ENCODE measurements at places on chromosomes 13 and 19.
A peak's percentile ranks its signal among the peaks of the same experiment; 100 is the strongest.

DNA sequence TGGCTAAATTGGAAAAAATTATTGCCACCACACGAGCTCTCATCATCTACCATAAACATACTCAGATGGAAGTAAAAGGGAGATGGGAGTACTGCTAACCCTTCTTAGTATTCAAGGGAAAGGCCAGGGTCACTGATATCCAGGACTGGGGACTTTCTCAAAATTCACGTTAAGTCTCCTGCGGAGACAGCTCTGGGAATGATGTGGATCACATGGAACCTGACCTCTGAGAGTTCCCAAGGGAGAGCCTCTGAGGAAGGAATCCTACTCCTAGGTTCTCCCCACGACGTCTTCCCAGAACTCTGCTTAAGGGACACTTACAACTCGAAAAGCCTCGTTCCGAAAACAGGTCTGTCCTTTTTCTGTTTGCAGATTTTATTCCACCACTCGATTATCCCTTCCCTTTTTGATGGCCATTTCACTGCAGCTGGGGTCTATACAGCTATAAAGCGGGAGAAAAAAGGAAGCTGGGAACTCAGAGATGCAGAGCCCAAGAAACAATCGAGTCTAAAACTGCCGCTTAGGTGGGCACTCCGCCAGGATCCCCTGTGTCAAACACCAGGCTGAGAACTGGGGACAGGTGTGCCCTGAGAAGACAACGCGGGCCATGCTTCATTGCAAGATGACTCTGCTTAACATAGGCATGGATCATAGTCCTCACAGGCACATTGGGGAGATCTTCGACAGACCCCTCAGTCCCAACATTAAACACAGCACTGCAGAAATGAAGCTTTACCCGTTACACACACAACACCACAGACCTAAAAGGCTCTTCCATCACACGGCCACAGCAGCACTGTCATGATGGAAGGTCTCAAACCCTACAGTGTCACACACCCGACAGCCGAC is 823 bp upstream of the ZNF567 start:
- DNase-seq, result peak; percentile 7

DNA sequence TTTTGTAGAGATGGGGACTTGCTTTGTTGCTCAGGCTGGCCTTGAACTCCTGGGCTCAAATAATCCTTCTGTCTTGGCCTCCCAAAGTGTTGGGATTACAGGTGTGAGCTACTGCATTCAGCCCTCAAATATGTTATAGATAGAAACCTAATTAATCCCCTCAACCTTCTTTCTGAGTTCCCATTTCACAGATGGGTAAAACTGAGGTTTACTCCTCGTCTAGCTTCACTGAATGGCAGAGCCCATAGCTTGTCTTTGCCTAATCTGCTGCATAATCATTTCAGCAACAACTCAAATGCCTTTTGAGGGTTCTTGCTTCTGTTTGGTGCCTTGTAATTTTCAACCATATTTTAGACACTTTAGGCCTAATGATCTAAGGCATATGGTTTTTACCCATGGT is 36.0 kb upstream of the ADGRE1 start:
- no peak for DNase-seq

DNA sequence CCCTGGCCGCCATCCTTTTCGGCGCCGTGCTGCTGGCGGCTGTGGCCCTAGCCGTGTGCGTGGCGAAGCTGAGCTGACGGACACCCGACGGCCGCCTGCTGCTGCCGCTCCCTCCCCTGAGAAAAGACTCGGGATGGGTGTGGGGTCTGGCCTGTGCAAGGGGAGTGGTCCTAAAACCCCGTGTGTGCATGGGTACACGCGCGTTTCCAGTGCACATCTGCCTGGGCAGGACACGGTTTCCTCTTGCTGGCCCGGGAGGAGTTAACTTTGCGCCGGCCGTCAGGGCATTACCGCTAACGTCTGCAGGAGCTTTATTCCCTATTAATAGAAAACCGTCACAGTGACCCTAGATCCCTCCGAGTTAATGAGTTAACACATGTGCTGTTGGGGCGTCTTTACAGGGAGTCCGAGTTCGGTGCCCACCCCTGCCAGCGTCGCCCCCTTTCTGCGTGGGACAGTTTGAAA is 1.3 kb downstream of the RGS9BP start:
- DNase-seq, result no peak

DNA sequence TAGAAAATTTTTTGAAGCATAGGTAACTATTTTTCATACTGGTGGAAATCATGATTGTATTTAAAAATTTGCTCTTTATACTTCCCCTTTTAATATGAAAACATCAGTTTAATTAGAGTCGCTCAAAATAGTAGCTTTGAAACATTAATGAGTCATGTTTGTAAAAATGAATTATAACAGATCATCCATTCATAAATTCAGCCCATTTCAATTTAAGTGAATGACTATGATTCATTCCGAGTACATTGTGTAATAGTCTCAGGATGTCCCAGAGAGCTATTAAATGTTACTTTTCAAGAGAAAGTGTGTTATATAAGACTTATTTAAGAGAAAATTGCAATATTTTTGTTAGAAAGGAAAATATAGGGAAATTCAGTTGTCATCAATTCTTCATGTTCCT is 111.0 kb downstream of the FNDC3A start:
- no peak for DNase-seq

- peak; percentile 43 for DNase-seq
These were observed 33.2 kb upstream of the MEDAG start for GRCh38 chr13:30872685-30873461.

DNA sequence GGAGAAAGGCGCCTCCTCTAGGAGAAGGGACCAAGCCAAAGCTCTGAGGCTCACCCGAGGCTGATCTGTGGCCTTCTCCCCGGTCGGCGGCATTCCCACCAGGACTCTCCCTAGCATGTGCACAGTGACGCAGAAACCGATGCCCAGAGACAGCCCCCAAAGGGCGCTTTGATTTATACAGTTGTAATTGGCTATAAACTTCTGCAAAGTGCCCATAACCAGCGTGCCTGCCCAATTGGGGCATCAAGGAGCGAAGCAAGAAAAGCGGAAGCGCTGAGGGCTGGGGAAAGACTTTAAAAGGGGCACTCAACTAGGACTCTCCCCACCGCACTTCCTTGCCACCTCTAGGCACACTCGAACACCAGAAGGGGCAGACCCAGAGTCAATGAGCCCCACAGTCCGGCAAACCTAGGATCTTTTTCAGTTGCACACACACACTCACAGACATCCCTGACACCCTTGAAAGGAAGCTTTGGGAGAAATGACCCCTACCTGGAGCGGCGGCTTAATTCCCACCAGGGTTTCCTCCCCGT is 1.8 kb downstream of the CDX2 start:
- DNase-seq, result no peak

- DNase-seq, result no peak
These were observed 22.6 kb upstream of the CDC16 start for GRCh38 chr13:114212158-114212495.

- DNase-seq, result no peak
These were observed 331.3 kb downstream of the NDFIP2 start for GRCh38 chr13:79812070-79812850.

GRCh38 chr13:49374585-49375290 is 69.1 kb downstream of the CAB39L start:
- no peak for DNase-seq

DNA sequence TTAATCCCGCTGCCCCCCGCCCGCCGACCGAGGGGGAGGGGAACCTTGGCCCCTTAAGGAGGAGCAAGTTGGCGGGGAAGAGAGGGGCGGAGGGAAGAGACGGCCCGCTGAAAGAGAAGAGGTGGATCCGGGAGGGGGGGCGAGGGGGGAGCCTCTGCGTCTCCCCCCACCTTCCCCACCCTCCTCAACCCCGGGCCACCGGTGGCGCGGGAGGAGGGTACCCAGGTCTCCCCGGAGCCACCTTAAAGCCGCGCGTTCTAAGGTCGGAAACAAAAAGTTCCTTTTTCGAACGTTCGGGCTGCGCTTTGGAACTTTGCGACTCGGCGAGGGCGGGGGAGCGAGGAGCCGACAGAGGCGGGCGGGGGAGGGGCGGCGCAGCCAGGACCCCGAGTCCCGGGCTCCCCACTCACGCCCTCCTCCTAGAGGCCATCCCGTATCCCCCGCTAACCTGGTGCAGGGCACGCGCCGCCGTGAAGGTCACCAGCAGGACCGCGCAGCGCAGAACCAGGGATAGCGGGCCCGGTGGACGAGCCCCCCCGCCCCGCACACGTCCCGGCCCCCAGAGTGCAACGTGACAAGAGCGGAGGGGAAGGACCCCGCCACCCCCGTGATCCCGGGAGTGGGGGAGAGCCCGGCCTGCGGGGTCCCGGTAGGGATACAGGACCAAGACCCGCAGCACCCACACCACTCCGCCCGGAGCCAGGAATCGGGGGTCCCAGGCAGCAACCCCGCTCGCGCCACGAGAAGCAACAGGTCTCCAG is 659 bp downstream of the ERF start:
- peak; percentile 72 for DNase-seq

GRCh38 chr13:46934749-46935148 is 37.9 kb upstream of the HTR2A start:
- DNase-seq, result no peak

DNA sequence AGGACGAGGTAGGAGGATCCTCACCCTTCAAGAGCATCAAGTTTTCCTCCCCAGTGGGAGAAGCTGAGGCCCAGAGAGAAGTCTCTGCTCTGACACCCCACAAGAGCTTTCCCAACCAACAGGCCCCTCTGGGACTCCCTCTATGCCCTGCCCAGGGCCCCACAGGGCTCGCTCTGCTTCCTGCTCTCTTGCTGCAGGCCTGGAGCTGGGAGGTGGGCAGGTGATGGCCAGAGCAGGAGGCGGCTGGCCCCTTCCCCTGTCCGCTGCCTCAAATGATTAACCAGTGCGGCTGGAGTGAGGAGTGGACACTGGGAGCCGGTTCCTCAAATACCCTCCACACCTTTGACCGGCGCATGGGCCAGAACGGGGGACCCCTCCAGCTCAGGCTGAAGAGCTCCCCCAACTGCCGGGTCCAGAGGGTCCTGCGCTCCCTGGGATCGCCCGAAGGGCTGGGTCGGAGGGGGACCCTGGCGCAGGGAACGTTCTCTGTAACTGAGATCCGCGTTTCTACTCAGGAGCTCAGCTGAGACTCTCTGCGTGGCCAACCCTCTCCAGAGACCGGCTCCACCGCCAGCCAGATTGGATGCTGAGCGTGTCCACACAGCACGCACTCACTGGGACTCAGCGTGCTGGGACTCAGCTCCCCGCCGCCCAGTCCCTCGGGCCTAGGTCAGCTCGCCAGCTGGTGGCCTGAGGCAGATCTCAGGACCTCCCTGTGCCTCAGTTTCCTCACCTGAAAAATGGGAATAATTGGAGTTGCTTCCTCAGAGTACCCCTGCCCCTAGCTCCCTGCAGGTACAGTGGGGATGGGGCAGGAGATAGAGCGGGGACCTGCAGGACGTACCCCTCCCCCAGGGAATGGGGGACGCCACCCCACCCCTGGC is 6.7 kb upstream of the ONECUT3 start:
- no peak for DNase-seq

DNA sequence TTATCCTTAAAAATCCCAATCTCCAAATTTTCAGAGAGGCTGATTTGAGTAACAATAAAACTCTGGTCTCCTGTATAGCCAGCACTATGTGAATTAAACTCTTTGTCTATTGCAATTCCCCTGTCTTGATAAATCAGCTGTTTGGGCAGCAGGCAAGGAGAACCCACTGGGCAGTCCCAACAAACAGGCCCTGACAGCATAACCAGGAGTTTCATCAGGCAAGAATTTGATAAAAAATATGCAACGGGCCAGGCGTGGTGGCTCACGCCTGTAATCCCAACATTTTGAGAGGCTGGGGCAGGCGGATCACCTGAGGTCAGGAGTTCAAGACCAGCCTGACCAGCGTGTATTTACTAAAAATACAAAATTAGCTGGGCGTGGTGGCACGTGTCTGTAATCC is 42.1 kb downstream of the STK24 start:
- DNase-seq, result no peak

DNA sequence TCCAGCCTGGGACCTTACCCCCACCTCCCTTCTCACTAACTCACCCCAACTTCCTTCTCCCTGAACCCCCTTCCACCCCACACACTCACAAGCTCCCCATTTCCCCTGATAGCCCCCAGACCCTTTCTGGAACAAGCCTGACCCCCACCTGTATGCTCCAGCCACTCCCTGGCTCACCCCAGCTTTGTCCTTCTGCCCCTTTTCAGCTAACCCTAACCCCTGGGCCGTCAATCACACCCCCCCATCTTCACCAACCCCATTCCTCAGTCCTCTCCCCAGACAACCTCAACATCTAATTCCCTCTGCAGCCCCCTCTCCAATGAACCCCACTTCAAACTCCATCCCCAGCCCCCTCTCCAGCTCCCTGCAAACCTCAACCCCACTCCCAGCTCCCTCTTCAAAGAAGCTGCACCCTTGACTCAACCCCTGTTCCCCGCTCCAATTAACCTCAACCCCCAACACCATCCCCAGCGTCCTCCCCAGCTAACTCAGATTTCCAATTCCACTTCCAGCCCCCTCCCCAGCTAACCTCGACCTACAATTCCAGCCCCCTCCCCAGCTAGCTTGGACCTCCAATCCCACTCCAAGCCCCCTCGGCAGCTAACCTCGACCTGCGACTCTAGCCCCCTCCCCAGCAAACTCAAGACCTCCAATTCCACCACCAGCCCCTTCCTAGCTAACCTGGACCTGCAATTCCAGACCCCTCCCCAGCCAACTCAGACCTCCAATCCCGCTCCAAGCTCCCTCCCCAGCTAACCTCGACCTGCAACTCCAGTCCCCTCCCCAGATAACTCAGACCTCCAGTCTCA is 929 bp downstream of the GNG7 start:
- no peak for DNase-seq

DNA sequence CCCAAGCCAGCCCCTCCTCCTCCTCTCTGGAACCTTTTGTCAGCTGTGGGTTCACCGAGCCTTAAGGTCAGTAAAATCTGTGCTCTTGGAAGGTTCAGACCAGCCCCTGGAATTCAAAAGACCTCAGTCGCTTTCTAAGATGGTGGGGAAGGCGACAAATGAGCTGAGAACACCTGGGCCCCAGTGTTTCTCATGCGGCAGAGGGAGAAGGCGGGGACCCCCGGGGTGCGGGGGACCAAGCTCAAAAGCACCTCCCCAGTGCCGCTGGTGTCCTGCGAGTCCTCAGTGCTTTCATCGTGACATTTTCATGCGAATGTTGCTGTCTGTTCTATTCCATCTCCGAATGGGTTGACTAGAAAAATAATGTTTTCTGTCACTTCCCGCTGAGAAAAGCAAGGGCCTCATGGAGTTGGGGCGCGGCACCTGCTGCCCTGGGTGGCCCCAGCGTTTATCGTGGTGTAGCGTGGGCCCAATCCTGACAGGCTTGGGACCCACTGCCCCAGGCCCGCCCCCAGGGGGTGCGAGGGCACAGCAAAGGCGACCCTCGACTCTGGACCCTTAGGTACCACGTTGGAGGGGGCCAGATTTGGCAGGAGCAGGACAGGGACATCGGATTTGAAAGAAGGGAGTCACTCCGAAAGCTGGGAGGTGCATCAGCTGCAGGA is 751 bp upstream of the NTN5 start:
- DNase-seq, result no peak

All from BE2C (cell line).